ENCODE measurements at places on chromosomes 11 and 22.

- no peak for DNase-seq
Observed at GRCh38 chr11:117833401-117833891, 8.9 kb upstream of the FXYD2 start.

GRCh38 chr11:72239313-72239848, 4.6 kb downstream of the PHOX2A start:
- DNase-seq: no peak

- no peak for DNase-seq
Observed at GRCh38 chr11:88484873-88485621, 147.5 kb upstream of the CTSC start.

GRCh38 chr22:47094861-47095330, 332.4 kb downstream of the TBC1D22A start:
- DNase-seq: no peak

- no peak for DNase-seq
Observed at GRCh38 chr11:76139314-76139713, 67.0 kb downstream of the WNT11 start.

DNA sequence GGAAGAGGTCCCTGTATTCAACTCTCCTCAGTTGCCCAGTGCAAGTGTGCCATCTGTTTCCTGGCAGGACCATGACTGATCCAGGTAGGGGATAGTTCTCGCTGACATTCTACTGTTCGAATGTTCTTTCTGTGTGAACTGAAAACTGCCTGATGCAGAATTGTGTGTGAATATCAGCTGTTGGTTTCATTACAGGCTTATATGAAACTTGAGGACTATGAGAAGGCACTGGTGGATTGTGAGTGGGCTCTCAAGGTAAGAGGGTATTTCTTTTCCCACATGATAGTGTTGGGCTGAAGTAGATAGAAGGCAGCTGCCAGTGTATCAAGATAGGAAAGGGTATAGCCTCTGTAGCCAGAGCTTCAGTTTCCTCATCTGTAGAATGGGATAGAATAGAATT, 15.3 kb downstream of the TTC12 start:
- DNase-seq: no peak

- DNase-seq: no peak
Observed at GRCh38 chr11:9046481-9046880, 42.7 kb upstream of the NRIP3 start.
